ENCODE measurements at places on chromosomes 3 and 15.

- no peak for DNase-seq
Observed at GRCh38 chr15:61146091-61146930, 82.8 kb downstream of the RORA start.

DNA sequence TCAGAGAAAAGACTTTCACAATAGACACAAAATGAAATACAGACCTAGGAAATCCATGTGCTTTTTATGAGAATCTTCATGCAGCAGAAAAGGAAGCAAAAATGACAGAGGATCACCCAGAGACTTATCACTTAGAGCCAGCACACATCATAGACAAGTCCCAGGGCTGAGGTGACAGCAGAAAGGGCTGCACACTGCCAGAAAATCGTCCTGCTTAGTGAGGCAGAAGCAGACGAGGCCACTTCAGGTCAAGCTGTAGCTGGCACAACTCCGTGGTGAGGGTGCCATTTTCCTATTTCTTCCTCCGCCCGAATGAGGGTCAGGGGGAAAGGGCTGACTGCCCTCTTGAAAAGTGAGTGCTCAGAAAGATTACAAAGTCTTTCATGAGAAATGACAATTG lies 95.9 kb upstream of the TNIK start:
- no peak for DNase-seq

GRCh38 chr15:90598031-90598577 lies 68.4 kb downstream of the CRTC3 start:
- DNase-seq: no peak

- no peak for DNase-seq
Observed at GRCh38 chr3:4614070-4614469, 120.9 kb downstream of the ITPR1 start.

- DNase-seq: no peak
Observed at GRCh38 chr3:154745929-154746328, 315.9 kb upstream of the GPR149 start.

DNA sequence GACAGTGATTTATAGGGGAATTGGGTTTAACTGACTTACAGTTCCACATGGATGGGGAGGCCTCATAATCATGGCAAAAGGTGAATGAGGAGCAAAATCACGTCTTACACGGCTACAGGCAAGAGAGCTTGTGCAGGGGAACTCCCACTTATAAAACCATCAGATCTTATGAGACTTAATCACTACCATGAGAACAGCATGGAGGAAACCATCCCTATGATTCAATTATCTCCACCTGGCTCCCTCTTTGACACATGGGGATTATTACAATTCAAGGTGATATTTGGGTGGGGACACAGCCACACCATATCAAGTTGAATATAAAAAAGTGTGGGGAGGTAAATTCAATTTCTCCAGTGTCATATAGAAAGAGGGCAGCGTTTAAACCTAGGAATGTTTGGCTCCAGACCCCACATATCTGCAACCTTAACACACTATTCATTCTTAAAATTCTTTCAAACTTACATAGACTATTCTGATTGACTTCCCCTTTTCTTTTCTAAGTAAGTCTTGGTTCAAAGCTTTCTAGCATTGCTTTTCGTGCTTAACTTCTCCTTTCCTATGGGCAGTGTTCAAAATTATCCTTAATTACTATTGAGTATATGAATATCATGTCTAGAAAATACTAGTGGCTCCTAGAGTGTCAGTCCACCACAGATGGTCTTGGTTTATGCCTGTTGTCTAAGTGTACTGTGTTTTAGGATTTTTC lies 446.7 kb upstream of the GBE1 start:
- no peak for DNase-seq

DNA sequence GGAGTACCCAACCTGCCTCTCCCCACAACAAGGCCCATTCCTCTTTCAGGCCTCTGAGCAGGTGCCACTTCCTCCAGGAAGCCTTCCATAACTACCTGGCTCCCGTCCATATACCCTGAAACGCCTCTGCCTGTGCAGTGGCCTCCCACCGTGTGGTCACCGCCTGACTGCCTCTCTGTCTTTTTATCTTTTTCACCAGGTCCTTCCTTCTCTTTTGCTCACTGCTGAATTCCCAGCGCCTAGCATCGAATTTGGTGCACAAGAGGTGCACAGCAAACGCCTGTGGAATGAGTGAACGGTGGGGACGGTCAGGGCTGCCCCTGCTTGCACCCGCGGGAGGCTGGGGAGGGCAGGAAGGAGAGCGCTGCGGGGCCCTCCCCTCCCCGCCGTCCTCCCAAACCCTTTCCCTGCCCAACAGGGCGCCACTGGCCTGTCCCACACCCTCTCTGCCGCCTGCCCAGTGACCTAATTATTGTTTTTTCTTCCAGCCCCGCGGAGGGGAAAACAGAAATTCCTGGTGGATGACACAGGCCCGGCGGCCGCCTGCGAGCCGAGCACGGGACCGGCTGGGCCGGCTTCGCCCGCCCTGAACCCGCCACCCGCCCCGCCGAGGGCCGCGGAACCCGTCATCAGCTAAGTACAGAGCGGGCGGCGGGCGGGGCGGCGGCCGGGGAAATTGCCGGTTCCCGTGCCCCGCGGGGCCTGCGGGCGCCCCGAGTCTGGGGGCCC lies 140.1 kb downstream of the SMAD6 start:
- no peak for DNase-seq

All from NCI-H1436 treated with DMSO at 0.1 percent for 48 hours (cell line).